ENCODE measurements at places on chromosomes 3 and 15.

GRCh38 chr3:97438131-97438530, 326.4 kb upstream of the ARL6 start:
- no peak for DNase-seq

GRCh38 chr3:126442094-126442855, 33.4 kb downstream of the ZXDC start:
- DNase-seq = peak; percentile 79

DNA sequence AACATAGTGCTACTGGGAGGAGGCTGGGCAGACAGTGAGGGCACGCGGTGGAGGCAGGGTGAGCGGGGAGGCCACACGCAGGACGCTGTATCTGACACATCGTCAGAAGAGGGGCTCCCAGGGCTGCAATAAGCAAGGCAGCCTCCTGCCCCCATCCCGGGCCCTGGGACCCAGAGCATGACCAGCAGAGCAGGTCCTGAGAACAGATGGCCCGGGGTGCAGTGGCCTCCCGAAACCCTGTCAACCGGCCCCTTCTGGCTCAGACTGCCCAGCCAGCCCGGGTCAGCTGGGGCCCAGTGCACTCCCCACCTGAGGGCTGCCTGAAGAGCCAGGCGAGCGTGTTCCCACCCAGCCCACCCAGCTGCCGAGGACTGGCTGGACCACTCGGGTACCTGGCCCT, 37.4 kb downstream of the DNAJB8 start:
- DNase-seq = no peak

GRCh38 chr15:84731774-84732173, 15.8 kb upstream of the SEC11A start:
- no peak for DNase-seq

DNA sequence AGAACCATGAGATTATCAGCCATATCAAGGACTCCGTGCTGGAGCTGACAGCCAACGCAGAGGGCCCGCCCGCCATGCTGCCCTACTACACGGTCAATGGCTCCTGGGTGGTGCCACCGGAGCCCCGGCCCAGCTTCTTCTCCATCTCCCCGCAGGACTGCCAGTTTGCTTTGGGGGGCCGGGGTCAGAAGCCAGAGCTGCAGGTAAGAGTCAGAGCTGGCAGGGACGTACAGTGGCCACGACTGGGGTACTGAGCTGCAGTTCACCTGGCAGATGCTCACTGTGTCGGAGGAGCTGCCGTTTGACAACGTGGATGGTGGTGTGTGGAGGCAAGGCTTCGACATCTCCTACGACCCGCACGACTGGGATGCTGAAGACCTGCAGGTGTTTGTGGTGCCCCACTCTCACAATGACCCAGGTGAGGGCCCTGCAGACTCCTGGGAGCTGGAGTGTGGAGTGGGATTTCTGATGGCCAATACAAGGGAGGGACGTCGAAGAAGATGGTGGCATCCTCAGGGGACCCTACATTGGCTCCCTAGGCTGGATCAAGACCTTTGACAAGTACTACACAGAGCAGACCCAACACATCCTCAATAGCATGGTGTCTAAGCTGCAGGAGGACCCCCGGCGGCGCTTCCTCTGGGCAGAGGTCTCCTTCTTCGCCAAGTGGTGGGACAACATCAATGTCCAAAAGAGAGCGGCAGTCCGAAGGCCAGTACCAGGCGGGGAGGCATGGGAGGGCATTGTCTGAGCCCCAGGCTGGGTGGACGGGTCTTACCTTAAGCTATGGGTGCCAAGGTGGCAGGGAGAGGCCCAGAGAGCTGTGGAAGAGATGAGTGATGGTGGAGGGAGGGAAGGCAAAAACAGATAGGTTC, 2.4 kb downstream of the MAN2A2 start:
- DNase-seq = no peak

- no peak for DNase-seq
These were observed 1.5 kb upstream of the FSIP1 start for GRCh38 chr15:39784125-39784524.

GRCh38 chr3:70753572-70753971, 441.1 kb upstream of the MDFIC2 start:
- DNase-seq = no peak

Measured in right lung (tissue), 10 donors.